ENCODE measurements at places on chromosomes 13 and 19. TPM values are rescaled to one million over a fixed set of nuclear protein-coding genes. Genes with fewer than 3 reads are reported as not detected.
A peak's percentile ranks its signal among the peaks of the same experiment; 100 is the strongest.

MYPOP gene
- 13.1 TPM for total RNA-seq

CASP14 gene
- total RNA-seq = not detected

PLIN4 gene
- 146 TPM for total RNA-seq

MYADM gene
- total RNA-seq = 23.3 TPM

OSCAR gene
- total RNA-seq = 0.22 TPM

PLVAP gene
- total RNA-seq = 16.2 TPM

PTH2 gene
- total RNA-seq = not detected

DZIP1 gene
- total RNA-seq = 2.3 TPM

DNA sequence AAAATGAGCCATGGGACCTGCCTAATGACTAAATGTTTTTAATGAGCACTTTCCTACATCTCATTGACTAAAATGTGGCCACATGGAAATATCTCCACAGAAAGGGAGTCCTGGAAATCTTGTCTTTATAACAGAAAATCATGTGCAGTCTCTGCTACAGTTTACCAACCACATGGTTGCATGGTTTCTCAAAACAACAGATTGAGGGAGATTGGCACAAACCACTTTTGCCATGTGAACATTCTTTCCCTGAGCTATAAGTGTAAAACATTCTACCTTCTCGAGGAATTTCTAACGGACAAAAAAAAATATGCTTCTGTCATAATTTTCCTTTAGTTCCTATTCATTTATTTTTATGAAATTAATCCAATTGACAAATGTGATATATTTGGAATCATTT lies 218.9 kb upstream of the SLITRK5 start:
- DNase-seq = no peak

- DNase-seq = no peak
Observed at GRCh38 chr13:105678072-105678471, 857.4 kb downstream of the EFNB2 start.

GRCh38 chr19:1511318-1512317 lies 1.2 kb downstream of the ADAMTSL5 start:
- DNase-seq = no peak

GRCh38 chr13:95530178-95530577 lies 22.3 kb upstream of the CLDN10 start:
- DNase-seq = peak; percentile 13

- no peak for DNase-seq
Observed at GRCh38 chr13:102839462-102839861, 6.4 kb upstream of the ERCC5 start.

DNA sequence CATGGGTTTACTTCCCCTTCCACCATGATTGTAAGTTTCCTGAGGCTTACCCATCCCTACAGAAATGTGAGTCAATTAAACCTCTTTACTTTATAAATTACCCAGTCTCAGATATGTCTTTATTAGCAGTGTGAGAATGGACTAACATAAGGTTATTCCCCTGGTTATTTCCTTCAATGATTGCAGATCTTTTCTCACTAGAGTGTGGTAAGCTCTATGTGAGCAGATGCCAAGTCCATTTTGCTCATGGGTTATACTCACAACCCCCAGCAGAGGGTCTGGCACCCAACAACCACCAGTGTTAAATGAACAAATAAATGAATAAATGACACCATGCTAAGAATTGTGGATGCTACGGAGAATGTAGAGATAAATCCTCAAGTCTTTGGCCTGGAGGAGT lies 472.8 kb downstream of the LIG4 start:
- DNase-seq = no peak

- DNase-seq = peak; percentile 67
Observed at GRCh38 chr19:35908010-35908441, at the start of gene TYROBP. TYROBP (minus strand) TSS chr19:35908295; CDS start chr19:35908228, 67 bp downstream.

GRCh38 chr13:96677029-96677428 lies 317.2 kb downstream of the OXGR1 start:
- no peak for DNase-seq

- DNase-seq = no peak
Observed at GRCh38 chr19:6045108-6045507, 65.2 kb downstream of the RFX2 start.

DNA sequence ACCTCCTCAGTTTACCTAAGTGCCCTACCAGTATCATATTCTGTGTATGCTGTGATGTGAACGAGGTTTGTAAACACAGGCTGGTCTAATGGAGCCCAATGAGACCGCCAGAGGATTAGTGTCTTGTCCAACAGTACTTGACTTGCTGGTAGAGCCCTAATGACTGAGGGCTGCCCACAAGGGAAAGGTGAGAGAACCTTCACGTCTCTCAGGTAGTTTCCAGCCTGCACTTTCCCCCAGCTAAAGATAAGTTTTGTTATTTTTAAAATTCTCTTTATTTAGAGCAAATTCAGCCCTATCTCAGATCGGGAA lies 498 bp upstream of the RBM26 start:
- no peak for DNase-seq

DNA sequence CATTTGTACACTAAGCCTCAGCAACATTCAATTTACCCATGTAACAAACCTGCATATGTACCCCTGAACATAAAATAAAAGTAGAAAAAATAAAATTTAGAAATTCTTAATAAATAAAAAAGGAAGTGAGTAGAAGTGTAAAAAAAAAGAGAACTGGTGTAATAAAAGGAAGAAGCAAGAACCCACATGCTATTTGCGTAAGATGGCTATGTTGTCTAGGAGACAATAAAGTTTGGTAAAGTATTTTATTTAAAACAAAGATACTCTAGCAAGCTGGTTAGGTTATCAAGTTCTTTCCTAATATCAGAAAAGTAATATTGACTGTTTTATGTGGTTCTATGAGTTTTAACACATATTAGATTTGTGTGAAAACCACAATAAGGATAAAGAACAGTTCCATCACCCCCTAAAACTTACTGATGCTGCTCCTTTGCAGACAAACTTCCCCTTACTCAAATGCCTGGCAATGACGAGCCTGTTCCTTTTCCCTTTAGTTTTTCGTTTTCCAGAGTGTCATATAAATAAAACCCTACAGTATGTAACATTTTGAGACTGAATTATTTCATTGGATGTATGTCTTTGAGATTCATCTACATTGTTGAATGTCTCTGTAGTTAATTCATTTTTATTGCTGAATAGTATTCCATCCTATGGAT lies 98.9 kb downstream of the TNFSF13B start:
- no peak for DNase-seq

- no peak for DNase-seq
Observed at GRCh38 chr19:4738734-4739133, 15.1 kb upstream of the DPP9 start.

GRCh38 chr13:81929988-81930387 lies 1589.1 kb upstream of the SPRY2 start:
- no peak for DNase-seq

GRCh38 chr13:40789275-40790153 lies at the start of gene SLC25A15:
SLC25A15 (plus strand) TSS chr13:40789611; CDS start chr13:40793227, 3,616 bp downstream.
- peak; percentile 90 for DNase-seq

- no peak for DNase-seq
Observed at GRCh38 chr13:97535614-97536013, 101.6 kb downstream of the RAP2A start.

DNA sequence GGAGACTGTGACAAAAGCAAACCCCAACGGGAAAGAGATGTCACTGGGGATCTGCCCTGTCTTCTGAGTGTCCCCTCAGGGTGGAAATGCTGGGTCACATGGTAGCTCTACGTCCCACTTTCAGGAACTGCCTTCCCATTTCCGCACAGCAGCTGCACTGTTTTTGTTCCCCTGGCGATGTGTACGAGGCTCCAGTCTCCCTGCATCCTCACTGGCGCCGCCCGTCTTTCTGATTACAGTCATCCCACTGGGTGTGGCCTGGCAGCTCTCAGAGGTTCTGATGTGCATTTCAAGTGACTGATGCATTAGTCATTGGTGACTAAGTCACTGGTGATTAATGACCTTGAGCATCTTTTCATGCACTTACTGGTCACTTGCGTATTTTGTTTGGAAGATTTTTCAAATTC lies 21.2 kb downstream of the PCID2 start:
- peak; percentile 94 for DNase-seq

DNA sequence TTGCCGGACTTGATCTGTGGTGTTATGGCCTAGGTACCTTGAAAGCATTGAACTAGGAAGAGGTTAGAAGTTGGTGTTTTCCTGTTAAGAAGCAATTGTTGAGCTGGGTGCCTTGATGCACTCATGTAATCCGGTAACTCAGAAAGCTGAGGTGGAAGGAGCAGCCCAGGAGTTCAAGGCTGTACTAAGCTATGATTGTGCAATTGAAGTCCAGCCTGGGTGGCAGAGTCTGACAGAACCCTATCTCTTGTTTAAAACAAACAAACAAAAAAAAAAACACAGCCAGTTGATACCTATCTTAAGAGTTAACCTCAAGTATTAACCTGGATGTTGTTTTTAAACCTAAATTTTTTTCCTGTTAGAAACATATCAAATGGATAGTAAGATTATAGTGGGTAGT lies 19.3 kb downstream of the SAFB start:
- DNase-seq = no peak

- no peak for DNase-seq
Observed at GRCh38 chr13:107231944-107232343, 664.0 kb upstream of the ARGLU1 start.

- DNase-seq = no peak
Observed at GRCh38 chr13:52812941-52813340, 35.5 kb downstream of the PCDH8 start.

- peak; percentile 85 for DNase-seq
Observed at GRCh38 chr19:44748426-44749254, at the start of gene BCL3. BCL3 (plus strand) TSS chr19:44748708; CDS start chr19:44748791, 83 bp downstream.

All from psoas muscle (tissue), 8 donors.